ENCODE measurements at places on chromosomes 5 and 9.

DNA sequence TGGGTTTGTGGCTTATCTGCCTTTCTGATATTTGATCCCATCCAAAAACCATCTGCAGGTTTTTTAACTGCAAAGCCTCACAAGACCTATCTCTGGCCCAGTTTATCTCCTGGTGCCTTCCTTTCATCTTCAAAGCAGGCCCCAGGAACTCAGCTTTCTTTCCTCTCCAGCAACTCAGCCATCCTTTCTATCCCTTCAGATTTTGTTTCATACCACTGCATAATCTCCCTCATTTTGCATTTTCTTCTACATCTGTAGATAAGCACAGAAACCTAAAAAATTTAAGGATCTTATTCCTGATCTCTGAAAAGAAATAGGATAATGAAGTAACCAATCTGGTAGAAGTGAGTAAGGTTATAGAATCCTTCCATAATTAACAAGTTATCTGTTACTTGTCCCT, 19.5 kb upstream of the ERCC6L2 start:
- no peak for DNase-seq

DNA sequence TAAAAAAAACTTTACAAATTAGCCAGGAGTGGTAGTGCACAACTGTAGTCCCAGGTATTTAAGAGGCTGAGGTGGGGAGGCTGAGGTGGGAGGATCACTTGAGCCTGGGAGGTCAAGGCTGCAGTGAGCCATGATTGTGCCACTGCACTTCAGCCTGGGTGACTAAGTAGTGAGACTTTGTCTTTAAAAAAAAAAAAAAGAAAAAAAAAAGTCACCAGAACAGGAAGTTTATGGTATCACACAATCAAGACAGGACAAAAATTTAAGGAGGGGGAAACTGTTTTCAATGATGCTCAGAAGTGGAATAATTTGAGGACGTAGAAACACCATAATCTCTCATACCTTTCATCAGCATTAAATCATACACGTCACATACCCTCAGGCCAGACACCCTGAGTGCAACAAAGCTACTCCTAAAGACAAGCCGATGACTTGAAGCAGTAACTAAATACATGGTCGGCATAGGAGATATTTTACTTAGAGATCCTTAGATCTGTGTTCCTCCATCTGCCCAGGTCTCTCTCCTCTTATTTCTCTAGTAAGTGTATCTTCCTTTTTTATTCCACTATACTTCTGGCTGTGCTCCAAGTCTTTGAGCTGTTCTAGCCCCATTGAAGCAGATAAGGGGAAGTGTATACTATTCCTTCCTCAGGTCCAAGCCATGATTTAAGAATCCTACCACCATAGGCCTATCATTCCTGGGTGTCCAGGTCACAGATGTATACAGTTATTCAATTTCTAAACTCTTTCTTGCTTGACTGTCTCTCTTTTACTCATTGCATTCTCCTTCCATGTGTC, 91.3 kb upstream of the APC start:
- no peak for DNase-seq

DNA sequence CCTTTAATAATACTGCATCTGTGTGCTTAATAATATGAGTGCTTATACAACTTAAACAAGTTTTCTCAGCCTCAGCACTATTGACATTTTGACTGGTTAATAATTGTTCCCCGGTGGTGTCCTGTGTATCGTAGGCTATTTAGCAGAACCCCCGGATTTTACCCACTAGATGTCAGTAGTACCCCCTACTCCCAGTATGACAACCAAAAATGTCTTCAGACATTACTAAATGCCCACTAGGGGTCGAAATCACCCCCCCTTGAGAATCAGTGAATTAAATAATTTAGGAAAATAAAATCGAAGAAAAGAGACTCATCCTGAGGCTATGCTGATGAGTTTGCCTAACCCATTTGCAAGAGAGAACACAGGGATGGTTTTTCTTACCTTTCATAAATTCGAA, 166.3 kb downstream of the ATP10B start:
- DNase-seq, result peak; percentile 42

- DNase-seq, result no peak
Measured at GRCh38 chr5:9025942-9026341, 519.9 kb downstream of the SEMA5A start.

Data from NCI-H2081 (cell line).